ENCODE measurements at places on chromosomes 3 and 15.
A peak's percentile ranks its signal among the peaks of the same experiment; 100 is the strongest.

DNA sequence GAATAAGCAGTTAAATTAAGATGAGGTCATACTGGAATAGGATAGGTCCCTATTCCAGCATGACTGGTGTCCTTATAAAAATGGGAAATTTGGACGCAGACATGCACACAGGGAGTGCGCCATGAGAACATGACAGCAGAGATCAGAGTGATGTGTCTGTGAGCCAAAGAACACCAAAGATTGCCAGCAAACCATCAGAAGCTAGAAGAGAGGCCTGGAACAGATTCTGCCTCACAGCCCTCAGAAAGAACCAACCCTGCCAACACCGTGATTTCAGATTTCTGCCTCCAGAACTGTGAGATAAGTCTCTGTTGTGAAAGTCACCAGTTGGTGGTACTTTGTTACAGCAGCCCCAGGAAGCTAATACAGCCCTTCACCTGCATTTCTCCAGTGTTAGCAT, 34.7 kb downstream of the EPHB1 start:
- peak; percentile 97 for DNase-seq

GRCh38 chr3:67030785-67031740, 33.0 kb downstream of the KBTBD8 start:
- no peak for DNase-seq

DNA sequence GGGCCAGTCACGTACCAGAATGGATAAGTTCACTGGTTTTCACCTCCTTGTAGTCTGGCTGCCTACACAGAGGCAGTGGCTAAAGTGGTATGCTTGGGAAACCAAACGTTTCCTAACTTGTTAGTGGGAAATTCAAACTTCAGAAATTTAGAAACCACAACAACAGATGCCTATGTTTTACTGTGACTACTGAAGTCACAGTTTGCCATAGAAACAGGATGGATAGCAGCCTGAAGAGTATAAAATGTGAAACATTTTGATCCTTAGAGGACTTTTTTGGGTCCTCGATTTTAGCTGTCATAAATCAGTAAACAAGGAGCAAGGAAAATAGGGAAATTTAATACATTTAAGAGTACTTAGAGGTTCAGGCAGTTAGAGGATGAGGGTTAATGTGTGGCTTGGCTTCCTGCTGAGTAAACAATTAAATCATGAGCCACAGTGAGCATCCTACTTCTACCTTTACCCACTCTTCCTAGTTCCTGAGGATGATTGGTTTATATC, 48.6 kb downstream of the CMSS1 start:
- DNase-seq, result peak; percentile 80

- DNase-seq, result no peak
Observed at GRCh38 chr15:60701261-60702019, 222.5 kb upstream of the ICE2 start.

- DNase-seq, result no peak
Observed at GRCh38 chr3:180246688-180247195, 210.0 kb upstream of the PEX5L start.

DNA sequence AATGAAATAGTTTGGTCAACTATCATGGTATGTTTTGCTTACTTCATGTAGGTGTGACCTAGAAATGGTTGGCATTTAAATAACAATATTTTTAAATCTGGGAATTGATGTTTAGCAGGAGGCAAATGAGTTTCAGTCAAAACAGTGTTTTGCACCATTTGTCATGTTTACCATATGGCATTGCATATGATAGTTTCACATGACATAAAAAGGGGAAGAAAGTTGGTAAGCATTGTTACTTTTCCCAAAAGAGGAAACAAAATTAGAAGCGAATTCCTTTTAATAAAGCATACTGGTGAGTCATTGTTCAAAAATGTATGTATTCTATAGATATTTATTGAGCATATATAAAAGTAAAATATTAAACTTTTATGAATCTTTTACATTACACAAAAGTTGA, 2.3 kb downstream of the RNF13 start:
- DNase-seq, result no peak

GRCh38 chr3:53044711-53045517, 959 bp downstream of the SFMBT1 start:
- peak; percentile 71 for DNase-seq

GRCh38 chr15:89174476-89174875, 46.9 kb downstream of the RLBP1 start:
- DNase-seq, result peak; percentile 27

GRCh38 chr15:91946581-91947292, 93.2 kb downstream of the SLCO3A1 start:
- DNase-seq, result no peak

DNA sequence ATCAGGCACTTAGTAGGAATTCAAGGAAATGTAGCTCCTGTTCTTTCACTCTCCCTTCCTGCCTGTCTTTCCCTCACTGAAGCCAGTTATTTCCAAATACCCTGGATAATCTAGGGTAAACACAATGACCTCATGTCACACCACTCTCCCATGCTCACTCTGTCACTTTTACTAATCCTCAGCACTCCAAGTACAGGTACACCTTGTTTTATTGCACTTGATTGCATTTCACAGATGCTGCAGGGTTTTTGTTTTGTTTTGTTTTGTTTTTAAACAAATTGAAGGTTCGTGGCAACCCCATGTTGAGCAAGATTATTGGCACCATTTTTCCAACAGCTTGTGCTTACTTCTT, 40.8 kb downstream of the PPM1L start:
- no peak for DNase-seq

GRCh38 chr3:9173445-9173844, 76.0 kb downstream of the SRGAP3 start:
- no peak for DNase-seq

- DNase-seq, result no peak
Observed at GRCh38 chr3:168071591-168072322, 24.0 kb downstream of the GOLIM4 start.

- no peak for DNase-seq
Observed at GRCh38 chr3:182469086-182469485, 324.2 kb upstream of the ATP11B start.

GRCh38 chr3:186418671-186419145, 56.7 kb upstream of the DGKG start:
- DNase-seq, result no peak

DNA sequence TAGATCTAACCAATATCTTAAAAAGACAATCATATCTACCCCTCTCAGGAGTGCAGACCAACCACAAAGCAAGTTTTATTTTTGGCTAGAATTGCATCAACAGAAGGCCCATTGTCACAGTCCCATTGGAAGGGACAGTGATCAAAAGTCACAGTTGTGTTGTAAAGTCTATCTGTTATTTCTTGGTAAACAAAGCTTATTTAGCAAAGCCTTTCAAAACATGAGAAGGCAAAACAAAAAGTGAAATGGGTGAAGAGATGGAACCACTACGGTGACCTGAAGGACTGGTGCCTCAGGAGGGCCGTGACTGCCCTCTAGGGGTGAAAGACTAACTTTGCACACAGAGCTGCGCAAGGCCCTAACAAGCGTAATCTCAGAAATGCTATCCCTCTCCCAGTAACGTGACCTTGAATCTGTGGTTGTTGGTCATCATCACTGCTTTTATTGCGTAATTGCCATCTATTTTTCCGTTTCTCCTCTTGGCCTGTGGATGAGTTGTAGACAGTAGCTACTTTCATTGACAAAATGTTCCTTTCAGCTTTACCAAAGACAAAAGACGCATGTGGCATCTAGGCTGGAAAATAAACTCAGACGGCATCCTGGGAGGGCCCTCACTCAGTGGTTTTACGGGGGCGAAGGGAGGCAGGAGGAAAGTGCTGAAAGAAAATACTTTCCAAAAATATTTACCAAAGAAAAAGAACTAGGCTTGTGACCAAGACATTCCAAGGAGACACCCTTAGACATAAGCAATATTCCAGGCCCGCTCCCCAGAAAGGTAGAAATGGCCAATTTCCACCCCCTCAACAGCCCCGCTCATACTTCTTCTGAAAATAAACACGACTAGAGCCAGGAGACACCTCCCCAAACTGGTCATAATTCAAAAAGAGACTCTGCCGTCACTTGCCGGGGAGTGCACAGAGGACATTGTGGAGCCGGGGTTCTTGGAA, 79.4 kb downstream of the FRMD4B start:
- DNase-seq, result peak; percentile 75

GRCh38 chr3:52917044-52917443, 19.7 kb upstream of the STIMATE start:
- DNase-seq, result no peak

- DNase-seq, result peak; percentile 92
Observed at GRCh38 chr15:34437687-34438086, at the start of gene GOLGA8A. GOLGA8A (minus strand) TSS chr15:34437808; CDS start chr15:34389691, 48,117 bp downstream.

DNA sequence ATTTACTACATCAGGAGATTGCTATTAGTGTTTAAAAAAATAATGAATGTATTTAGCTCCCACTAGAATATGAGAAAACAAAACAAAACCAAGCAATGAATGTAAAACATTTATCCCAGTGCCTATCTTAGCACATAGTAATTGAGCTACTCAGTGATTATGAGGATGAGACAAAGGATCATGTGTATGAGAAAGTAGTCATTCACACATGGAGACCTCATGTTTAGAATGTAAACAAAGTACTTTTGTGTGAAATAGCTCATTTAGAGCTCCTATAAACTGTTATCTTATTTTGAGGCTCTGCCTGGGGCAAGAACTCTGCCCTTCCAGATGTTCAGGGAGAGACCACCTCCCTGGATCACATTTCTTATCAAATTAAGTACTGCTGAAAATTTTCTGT, 236.8 kb downstream of the LRRN1 start:
- DNase-seq, result no peak

DNA sequence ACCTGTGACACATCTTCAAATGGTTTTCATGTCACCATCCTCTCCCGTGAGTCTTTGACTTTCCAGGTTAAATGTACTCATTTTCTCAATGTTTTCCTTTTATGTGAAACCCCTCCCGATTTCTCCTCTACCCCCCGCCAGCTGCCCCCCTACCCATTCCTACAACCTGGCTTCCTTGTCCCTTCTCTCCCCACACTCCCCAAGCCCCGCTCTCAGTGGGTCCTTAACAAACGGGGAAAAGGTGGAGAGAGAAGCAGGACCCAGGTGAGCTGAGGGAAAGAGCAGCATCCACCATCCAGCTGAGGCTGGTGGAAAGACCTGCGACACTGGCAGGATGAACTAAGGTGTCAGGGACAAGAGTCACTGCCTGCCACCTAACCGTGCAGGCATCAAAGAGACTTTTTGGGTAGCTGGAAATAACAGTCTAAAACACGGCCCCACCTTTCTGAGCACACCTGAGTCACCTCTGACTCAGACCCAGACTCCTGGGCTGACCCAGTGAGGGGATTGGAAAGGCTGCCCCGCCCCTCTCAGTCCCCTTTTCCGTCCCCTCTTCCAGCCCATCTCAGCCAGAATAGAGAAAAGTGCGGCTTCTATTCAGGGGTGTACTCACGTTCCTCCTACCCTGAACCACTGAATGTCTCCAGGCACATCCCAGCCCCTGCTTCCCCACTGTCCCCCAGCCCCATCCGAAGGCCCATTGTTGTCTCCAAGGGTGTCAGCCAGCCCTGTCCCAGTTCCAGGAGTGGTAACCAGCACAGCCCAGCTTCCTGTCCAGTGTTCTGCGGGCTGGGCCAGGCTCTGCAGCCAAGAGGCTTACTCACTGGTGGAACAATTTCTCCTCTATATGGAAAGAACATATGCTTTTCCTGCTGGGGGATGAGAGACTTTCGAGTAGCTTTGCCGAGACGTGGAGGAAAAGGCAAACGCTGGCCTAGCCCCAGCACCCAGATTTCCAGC, 20.4 kb downstream of the ISG20 start:
- DNase-seq, result no peak

- DNase-seq, result peak; percentile 74
Observed at GRCh38 chr3:12884186-12884680, 42.9 kb upstream of the RPL32 start.

DNA sequence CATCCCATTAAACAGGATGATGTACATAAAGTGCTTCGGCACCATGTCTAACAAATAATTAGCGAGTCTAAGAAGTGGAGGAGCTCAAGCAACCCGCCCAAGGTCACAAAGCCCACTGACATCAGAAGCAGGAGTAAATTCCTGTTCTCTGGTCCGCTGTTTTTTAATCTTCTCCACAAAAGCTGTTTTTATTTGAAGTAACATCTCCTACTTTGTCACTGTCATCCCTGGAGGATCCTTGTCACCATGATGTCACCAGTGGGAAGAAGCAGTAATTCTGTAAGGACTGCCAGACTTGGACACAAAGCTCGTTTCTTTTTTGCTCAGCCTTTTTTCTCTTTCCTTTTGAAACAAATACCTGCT, 216.2 kb downstream of the STT3B start:
- DNase-seq, result peak; percentile 73

- DNase-seq, result no peak
Observed at GRCh38 chr3:126147932-126148683, 32.3 kb downstream of the ALDH1L1 start.

GRCh38 chr15:25939122-25939521, 76.0 kb upstream of the ATP10A start:
- no peak for DNase-seq

GRCh38 chr3:138451595-138452162, 17.3 kb downstream of the ESYT3 start:
- no peak for DNase-seq

DNA sequence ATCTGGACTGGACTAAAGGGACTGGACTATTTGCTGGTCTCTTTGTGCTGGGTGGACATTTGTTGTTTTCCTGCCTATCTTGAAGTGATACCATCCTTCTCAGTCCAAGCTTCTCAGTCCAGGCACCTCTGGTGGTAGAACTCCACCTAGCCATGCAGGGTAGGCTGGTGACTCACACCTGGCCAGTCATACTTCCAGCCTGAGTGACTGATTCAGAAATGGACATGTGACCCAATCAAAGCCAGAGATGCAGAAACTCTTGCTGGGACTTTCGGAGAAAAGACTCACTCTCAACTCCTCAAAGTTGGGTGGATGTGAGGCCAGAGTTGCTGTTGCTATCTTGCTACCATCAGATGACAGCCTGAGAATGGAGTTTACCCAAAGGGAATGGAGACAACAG, 5.6 kb upstream of the ASB14 start:
- no peak for DNase-seq

DNA sequence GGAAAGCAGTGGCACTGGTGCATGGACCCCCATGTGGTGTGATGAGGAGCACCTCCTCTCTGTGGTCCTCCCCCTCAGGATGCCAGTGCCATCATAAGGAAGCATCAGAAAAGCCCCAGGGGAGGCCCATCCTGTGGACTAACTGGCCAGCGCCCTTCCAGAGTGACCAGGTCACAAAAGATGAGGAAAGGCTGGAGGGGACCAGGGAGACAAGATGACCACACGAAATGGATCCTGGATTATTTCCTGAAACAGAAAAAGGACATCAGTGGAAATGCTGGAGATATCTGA, 56.4 kb downstream of the TPRA1 start:
- no peak for DNase-seq

GRCh38 chr3:53350652-53351051, 3.3 kb upstream of the DCP1A start:
- DNase-seq, result peak; percentile 67

DNA sequence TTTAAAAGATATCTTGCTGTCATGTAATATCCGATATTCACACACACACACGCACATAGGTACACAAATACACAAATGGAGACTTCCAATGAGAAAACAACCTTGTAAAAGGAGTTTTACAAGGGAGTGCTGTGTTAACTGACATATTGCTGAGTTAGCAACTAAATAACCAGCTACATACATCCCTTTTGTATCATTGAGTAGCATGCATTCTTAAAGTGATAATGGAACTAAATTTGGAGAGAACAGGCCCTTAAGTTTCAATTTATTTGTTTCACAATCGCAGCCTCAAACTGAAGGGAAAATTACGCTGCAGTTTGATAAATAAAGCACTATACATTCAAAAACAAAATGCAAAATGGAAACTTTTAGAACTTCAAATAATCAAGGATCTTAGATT, 1046.0 kb upstream of the NR2F2 start:
- no peak for DNase-seq
